ENCODE measurements at places on chromosomes 4 and X.

GRCh38 chr4:82718162-82718940, 80.2 kb downstream of the SCD5 start:
- no peak for DNase-seq

GRCh38 chr4:140851804-140852203, 95.6 kb upstream of the TBC1D9 start:
- no peak for DNase-seq

DNA sequence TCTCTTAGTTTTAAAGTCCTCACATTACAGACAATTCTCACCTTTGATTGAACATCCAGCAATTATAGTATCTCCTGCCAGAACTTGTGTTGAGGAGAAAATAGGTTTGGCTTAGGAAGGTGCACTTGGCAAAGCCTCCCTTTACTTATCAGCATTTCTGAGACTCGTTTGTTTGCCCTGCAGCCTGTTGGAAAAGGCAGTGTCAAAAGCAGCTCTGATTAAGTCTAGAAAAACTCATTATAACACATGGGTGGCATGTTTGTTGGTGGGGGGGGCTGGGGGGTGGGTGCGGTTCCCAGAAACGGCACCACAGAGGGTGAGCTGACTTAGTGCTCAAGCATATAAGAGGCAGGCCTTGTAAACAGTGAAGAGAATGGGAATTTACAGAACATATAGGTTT, 21.7 kb upstream of the PUDP start:
- no peak for DNase-seq

DNA sequence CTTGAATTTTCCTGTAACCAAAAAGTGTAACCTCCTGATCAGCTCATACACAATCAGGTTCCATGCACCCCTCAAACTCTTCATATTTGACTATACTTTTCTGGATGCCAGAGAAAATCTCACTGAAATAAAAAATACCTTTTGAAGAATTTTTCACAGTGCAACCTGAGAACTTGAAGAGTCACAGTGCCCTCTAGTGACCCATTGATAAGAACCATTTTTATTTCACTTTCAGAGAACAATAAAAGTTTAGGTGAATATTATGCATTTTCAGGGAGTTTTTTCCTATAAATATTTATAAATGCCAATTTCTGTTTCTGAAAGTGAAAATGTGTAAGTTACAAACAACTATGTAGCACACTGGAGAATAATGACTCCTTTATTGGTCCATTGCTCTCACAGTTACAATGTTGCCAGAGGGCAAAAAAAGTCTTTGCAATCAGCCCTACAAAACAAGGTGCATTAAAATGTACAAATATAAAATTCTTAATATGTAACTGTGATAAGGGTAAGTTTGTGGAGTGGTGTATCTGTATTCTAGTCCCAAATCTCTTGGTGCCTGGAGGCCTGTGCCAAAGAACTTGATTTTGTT, 153.6 kb upstream of the INTU start:
- no peak for DNase-seq

DNA sequence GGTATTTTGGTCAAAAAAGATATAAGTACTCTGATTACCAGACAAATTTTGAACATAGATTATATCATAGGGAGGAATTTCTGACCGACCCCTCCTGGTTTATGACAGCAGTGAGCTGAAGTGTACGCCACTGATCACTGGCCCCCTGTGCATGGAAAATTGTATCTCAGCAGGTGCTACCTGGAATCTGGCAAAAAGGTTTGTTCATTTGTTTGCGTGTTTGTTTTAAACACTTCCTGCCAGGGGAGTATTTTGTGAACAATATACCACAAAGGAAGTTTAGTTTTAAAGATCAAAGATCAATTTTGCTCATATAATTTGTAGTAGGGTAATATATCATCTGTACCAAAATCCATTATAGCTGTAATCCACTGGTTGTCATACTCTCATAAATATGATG, 219.7 kb upstream of the TENM3 start:
- DNase-seq, result no peak

- no peak for DNase-seq
These were observed 68.0 kb downstream of the CCNG2 start for GRCh38 chr4:77225022-77225421.

DNA sequence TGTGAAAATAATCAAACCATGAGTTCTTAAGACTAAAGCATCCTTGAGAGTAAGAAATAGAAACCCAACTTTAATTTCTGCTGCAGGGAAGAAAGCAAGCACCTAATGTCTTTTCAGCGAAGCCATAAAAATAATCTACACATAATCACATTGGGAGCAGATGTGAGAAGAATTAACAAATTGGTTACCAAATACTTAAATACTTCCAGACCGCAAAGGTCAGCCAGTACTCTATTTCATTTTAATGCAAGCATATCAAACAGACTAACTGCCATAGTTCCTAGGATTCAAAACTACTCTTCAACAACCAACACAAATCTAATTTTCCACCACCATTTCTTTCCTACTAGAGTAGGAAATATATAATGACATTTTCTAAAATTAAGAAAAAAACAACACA, 144.8 kb upstream of the SLIT2 start:
- no peak for DNase-seq

DNA sequence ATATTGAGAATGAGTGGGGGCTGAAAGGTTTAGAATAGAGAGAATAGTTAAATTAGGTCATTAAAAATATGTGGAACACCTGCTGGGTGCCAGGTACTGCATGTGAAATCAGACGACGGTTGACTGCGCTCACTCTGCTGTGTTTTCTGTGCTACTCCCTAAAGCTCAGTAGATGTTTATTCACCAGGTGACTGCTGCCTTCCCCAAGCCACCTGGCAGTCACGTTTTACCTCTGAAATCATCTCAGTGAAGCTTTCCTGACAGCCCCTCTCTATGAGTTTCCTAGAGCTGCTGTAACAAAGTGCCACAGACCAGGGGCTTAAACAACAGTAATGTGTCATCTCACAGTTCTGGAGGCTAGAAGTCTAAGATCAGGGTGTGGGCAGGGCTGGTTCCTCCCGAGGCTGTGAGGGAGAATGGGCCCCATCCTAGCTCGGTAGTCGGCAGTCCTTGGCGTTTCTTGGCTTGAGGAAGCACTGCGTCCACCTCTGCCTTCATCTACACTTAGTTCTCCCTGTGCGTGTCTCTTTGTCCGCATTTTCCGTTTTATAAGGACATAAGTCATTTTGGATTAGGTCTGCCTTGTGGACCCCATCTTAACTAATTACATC, 25.3 kb downstream of the ADD1 start:
- DNase-seq, result no peak
